ENCODE measurements at places on chromosomes 1 and 21. TPM values are rescaled to one million over a fixed set of nuclear protein-coding genes. Genes with fewer than 3 reads are reported as not detected.

DNA sequence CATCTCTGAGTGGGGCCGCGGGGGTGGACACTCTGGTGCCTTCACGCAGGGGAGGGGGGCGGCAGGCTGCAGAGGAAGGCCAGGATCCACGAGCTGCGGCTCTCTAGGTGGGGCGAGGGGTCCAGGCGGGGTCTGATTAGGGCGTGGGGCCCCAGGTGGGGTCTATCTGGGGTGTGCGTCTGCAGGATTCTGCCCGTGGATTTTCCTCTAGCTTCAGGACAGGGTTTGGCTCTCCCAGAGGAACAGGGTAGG is 6.3 kb downstream of the JMJD4 start:
- peak overlapping the region; percentile 49 for H3K27ac ChIP-seq
- peaks cover 36% of the 10 kb centered on the region for H3K4me1 ChIP-seq
- H3K36me3 ChIP-seq: peaks cover 26% of the 10 kb centered on the region
- DNase-seq: no peak

DNA sequence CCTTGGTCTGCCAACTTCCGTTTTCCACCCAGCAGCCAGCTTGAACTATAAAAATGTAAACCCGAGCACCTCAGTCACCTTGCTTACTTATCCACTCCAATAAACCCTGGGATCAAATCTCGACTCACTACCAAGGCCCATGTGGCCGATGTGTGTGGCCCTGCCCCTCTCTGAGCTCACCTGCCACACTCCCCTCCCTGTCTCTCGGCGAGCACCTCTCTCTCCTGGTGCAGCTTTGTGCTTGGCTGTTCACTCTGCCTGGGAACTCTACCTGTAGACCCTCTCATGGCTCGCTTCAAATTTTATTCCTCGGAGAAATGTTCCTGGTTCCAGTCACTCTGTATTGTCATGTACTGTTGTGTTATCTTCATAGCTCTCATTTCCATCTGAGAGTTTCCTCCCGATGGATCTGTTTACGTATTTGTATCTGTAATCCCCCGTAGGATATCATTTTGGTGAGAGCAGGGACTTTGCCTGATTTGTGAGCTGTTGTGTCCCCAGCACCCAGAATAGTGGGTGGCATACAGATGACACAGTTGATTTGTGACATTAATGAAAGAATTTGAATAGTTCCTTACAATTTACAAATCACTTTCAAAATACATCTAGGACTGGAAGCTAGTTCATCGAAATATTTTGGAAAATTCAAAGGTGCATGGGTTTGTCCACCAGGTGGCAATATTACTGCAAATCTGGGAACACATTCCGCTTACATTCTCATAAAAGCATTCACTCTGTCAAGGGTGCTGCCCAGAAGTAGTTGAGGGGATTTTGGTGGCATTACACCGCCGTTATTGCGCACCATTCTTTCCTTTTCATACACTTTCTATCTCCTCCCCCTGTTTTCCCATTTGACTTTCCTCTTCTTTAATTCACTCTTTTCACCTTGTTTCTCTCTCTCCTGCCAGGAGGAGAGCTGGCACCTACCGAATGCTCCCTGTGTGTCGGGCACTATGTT is 95.3 kb downstream of the ABCA4 start:
- H3K4me3 ChIP-seq: no peak overlapping the region
- no peak for DNase-seq
- H3K27me3 ChIP-seq: no peaks in the 10 kb centered on the region
- no peaks in the 10 kb centered on the region for H3K36me3 ChIP-seq

DNA sequence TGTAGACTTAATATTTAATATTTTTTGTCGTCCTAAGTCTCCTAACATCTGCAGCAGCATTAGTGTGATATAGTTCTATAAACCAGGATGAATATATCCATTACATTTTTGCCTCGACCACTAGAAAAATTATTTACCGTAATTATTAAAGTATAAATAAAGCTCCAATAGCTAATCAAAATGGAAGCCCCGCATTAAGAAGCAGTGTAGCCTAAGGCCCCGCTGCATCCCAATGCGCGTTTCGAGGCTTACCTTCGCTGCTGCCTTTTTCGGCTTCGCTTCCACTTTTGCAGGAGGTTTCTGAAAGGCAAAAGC is 891 bp downstream of the HMGN1 start:
- peaks cover 22% of the 10 kb centered on the region for H3K4me1 ChIP-seq
- H3K27me3 ChIP-seq: no peaks in the 10 kb centered on the region
- peak overlapping the region; percentile 88 for H3K4me3 ChIP-seq
- DNase-seq: no peak
- peak overlapping the region; percentile 94 for H3K27ac ChIP-seq

DNA sequence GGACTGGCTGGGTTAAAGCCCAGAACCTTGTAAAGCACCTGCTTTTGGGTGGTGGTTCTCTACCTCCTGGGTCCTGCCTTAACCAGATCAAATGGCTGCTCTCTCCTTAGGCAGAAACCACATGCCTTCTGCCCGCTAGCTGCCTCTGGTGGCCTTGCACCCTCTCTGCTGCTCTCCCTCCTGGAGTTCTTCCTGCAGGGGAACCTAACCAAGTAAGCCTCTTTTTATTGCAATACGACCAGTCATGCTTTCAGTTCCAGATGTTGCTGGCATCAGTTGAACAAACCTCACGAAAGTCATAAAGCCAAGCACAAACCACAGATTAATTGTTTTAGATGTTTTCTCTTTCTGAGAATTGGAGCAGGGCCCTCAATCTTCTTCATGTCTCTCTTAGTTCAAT is 118.9 kb downstream of the GDAP2 start:
- no peak overlapping the region for H3K4me3 ChIP-seq
- H3K27me3 ChIP-seq: no peaks in the 10 kb centered on the region
- H3K36me3 ChIP-seq: no peaks in the 10 kb centered on the region
- H3K4me1 ChIP-seq: peaks cover 9% of the 10 kb centered on the region
- DNase-seq: no peak
- no peak overlapping the region for H3K27ac ChIP-seq

DNA sequence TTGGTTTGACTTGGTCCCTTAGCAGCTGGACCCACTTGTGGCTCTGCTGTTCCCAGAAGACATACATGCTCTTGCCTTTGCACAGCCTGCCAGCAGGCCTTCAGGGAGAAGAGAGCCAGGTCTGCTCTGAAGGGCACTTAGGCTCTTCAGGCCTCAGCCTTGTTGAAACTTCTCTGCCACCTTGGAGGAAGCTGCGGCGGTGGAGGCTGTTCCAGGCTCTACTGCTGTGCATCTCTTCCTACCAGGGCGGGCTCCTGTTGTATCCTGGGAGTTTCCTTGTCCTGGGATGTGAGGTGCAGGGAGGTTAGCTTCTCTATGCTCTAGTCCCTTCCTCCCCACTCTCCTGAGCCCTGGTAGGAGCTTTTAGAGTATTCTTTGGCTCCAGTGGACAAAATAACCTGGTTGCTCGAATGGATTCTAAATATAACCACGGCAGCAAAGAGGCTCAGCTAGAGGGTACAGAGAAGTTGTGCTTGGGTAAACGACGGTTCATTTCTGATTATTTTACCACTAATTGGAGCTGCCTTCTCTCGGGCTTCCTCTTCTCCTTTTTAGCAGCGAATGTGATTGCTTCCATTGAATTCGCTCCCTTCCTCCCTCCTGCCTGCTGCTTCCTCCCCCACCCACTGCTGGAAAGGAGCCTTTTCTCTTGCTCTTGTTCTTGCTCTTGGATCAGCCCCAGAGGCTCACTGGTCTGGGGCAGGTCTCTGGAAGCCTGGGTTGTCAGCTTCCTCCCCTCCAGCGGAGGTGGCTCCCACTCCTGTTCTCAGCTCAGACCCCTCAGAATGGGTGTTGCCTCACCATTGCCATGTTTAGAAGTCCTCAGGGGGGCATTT is 126.6 kb upstream of the CACNA1E start:
- no peaks in the 10 kb centered on the region for H3K36me3 ChIP-seq
- H3K4me1 ChIP-seq: no peaks in the 10 kb centered on the region
- H3K27me3 ChIP-seq: no peaks in the 10 kb centered on the region
- no peak overlapping the region for H3K27ac ChIP-seq
- no peak for DNase-seq

DNA sequence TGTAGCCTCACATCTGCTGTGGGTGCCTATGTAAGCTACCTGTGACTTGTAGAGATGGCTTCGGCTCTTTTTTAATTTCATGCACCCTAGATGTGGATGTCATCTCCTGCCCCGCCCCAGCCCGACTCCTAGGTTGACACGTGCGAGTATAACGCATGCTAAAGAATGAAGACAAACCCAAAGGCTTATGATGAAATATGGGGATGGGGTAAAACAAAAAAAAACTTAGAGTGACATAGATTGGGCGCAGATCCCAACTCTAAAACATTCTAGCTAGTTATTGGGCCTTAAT is 613 bp upstream of the ERO1B start:
- DNase-seq: no peak
- peaks cover 7% of the 10 kb centered on the region for H3K27me3 ChIP-seq
- H3K4me3 ChIP-seq: peak overlapping the region; percentile 70
- H3K4me1 ChIP-seq: peaks cover 16% of the 10 kb centered on the region
- H3K27ac ChIP-seq: peak overlapping the region; percentile 80
- H3K36me3 ChIP-seq: no peaks in the 10 kb centered on the region

DNA sequence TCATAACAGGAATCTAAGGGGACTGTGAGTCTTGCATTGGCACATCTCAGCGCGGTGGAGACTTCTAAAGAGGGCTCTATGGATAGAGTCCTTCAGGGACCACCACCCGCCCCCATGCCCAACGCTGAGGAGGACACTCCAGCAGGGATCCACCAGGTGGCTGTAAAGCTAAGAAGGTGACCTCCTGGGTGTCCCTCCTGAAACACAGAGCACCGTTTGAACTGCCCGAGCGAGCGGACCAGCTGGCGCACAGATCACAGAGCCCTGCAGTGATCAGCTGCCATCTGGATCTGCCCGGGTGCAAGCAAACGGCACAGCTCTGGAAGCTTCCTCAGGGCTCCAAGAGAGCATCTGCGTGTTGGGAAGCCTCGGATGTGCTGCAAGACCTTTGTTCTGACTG is 51.3 kb upstream of the LYST start:
- H3K36me3 ChIP-seq: no peaks in the 10 kb centered on the region
- H3K4me1 ChIP-seq: peaks cover 48% of the 10 kb centered on the region
- H3K27ac ChIP-seq: peak overlapping the region; percentile 74
- DNase-seq: no peak
- no peak overlapping the region for H3K4me3 ChIP-seq

- DNase-seq: no peak
- peaks cover 20% of the 10 kb centered on the region for H3K4me1 ChIP-seq
- H3K36me3 ChIP-seq: no peaks in the 10 kb centered on the region
- H3K27ac ChIP-seq: no peak overlapping the region
- no peaks in the 10 kb centered on the region for H3K27me3 ChIP-seq
Observed at GRCh38 chr1:43232482-43232881, 37.3 kb upstream of the TMEM125 start.

DNA sequence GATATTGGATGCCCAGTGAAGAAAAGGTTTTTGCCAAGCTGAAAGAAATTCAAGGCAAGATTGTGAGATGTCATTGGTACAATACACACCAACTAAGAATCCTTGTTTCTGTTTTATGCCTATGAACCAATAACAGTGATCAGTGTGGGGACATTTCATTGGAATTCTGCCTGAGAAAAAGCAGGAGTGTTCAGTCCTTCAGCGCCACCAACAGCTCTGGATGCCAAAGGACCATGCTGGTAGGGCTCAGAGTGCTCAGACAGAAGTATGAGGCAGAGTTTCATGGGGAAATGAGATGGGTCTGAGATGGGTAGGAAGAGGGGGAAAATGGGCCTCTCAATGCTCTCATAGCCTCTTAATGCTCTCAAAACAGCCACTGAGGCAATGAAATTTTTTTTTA is 56.5 kb downstream of the GABPA start:
- no peak overlapping the region for H3K4me3 ChIP-seq
- peaks cover 4% of the 10 kb centered on the region for H3K27me3 ChIP-seq
- H3K36me3 ChIP-seq: no peaks in the 10 kb centered on the region
- no peak overlapping the region for H3K27ac ChIP-seq
- H3K4me1 ChIP-seq: no peaks in the 10 kb centered on the region

GRCh38 chr1:25222606-25223005 is 9.7 kb downstream of the SYF2 start:
- peaks cover 84% of the 10 kb centered on the region for H3K36me3 ChIP-seq
- H3K27ac ChIP-seq: no peak overlapping the region
- H3K4me3 ChIP-seq: no peak overlapping the region
- DNase-seq: no peak
- H3K4me1 ChIP-seq: no peaks in the 10 kb centered on the region

DNA sequence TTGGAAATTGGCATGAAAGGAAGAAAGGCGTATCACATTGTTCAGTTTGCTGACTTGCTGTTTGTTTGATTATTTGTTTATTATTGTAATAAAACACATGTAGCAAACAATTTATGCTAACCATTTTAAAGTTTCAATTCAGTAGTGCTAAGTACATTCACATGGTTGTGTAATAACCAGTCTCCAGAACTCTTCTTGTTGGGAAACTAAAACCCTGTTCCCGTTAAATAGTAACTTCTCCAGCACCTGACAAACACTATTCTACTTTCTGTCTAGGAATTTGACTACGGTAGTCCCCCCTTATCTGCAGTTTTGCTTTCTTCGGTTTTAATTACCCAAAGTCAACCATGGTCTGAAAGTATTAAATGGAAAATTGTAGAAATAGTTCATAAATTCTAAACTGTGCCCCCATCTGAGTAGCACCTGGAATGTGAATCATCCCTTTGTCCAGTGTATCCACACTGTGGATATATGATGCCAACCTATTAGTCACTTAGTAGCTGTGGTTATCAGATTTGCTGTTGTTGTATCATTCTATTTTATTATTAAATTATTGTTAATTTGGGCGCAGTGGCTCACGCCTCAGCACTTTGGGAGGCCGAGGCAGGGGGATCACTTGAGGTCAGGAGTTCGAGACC is 5.5 kb downstream of the MORC3 start:
- H3K4me1 ChIP-seq: peaks cover 84% of the 10 kb centered on the region
- H3K4me3 ChIP-seq: no peak overlapping the region
- no peaks in the 10 kb centered on the region for H3K27me3 ChIP-seq
- no peak overlapping the region for H3K27ac ChIP-seq

DNA sequence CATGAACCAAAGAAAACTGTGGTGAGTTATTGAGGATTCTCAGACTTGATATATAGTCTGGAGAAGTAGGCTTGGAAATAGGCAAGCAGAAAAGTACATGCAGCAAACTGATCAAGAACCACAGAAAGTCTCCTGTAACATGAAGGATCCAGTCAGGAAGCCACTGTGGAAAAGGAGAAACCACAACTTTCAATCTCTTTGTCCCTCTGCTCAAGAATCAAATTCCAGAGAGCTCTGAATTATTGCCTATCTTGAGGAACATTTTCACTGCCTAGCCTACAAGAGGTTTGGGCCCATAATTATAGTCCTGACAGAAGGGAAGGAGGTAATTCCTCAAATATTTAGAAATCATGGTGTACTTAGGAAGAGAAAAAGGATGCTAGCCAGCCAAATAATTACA is 43.0 kb upstream of the ADAMTS1 start:
- no peaks in the 10 kb centered on the region for H3K36me3 ChIP-seq
- H3K4me3 ChIP-seq: no peak overlapping the region
- no peak for DNase-seq
- no peaks in the 10 kb centered on the region for H3K4me1 ChIP-seq
- H3K27ac ChIP-seq: no peak overlapping the region

GRCh38 chr1:193031431-193031830 is 27.7 kb downstream of the UCHL5 start:
- peaks cover 19% of the 10 kb centered on the region for H3K36me3 ChIP-seq
- no peaks in the 10 kb centered on the region for H3K27me3 ChIP-seq

Gene RPTN
- total RNA-seq: not detected

Gene SPATA46
- not detected for total RNA-seq

Gene NECTIN4
- total RNA-seq: 6.2 TPM

Gene ERICH3
- total RNA-seq: 8.1 TPM

Gene LCE1B
- total RNA-seq: not detected

Gene HUNK
- total RNA-seq: 1.9 TPM

Gene CSF3R
- total RNA-seq: 214 TPM

Gene RNASEL
- 16.5 TPM for total RNA-seq

Gene MAPKAPK2
- total RNA-seq: 87.0 TPM

Gene IL12RB2
- 1.3 TPM for total RNA-seq

Gene CFAP74
- total RNA-seq: 6.6 TPM

Measured in lower lobe of right lung (tissue), 2 donors.